ENCODE measurements at places on chromosomes 4 and X.

- DNase-seq: no peak
Measured at GRCh38 chrX:72735561-72735960, 21.5 kb upstream of the PHKA1 start.

- DNase-seq: no peak
Measured at GRCh38 chr4:108586778-108587177, 33.6 kb upstream of the RPL34 start.

DNA sequence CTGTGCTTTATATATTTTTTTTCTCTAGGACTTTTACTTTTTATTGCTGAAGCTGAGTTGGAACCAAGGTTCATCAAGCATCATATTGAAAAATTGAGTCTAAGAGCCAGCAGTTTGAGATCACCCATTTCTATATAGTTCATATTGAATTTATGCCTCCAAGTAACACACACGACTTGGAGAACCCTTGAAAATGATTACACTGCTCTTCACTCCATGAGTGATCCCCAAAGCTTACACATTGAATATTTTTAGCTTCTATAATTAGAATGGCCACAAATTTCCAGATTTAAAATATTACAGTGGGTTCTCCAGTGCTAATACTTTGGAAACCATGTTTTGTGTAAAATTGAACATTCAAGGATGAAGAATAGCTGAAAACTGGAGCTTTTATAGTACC, 144.4 kb upstream of the SLC4A4 start:
- no peak for DNase-seq

DNA sequence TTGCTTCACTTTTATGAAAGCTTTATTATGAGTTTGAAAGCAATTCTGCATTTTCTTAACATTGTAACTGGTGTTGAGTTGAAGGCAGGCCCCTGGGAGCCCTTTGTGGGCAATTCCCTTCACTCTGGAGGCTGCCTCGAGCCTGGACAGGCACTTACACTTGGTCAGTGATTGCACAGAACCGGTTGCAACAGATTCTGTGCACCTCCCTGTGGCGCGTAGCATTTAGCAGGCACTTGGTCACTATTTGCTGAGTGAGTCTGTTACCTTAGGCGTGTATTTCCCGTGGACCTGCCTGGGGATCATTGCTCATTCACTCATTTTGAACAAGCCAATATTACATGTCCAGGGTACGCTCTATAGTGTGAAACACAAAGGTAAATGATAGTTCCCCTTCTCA, 80.4 kb downstream of the PTTG2 start:
- no peak for DNase-seq

DNA sequence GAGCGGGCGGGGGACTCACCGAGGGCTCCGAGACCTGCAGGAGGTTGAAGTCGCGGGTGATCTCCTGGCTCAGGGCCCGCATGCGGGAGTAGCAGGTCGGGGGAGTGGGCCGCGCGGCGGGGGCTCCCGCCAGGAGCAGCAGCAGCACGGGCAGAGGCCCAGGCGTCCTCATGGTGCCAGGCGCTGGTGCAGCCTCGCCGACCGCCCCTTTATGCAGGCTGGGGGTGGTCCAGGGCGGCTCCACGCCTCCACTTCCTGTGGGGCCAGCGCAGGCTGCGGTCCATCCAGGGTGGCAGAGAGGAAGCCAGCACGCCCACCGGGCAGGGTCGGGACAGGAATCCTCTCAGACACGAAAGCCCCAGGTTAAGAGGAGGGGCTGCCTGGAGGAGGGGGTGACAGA, at the start of gene CYTL1:
TSS of gene CYTL1 (minus strand) at position 185 of the 400 bp plus-strand sequence. CDS start at position 172, 13 bp downstream.
- DNase-seq: no peak

DNA sequence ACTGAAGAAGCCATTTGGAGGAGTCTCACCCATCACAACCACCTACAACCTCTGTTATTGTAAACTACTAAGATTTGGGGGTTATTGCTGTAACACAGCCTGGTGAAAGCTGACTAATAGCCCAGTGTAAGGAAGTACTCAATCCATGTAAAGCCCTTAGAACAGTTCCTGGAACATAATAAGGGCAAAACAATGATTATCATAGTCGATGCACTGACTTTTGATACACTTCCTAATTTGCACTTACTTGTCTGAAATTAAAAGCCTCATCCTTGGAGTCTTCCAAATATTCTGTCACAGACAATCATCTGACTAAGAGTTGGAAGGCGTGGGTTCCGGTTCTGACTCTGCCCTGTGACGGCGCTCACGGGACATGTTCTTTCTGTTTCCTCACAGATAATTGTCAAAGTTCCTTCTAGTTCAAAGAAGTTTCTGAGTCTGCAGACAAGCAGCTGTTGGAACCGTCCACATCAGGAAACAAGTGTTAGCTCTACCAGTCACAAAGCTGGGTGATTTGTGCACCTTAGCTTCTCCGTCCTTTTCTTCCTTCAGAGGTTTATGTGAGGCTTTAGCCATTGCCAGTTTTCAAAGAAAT, 33.4 kb upstream of the RASGEF1B start:
- DNase-seq: peak; percentile 76

GRCh38 chr4:52843351-52843750, 18.8 kb upstream of the RASL11B start:
- DNase-seq: no peak

GRCh38 chrX:68853665-68854251, 24.9 kb downstream of the EFNB1 start:
- DNase-seq: no peak

- peak; percentile 90 for DNase-seq
Measured at GRCh38 chr4:38678078-38678477, 14.1 kb downstream of the KLF3 start.

GRCh38 chrX:70336767-70337166, 46.9 kb downstream of the KIF4A start:
- DNase-seq: no peak

- DNase-seq: no peak
Measured at GRCh38 chr4:179399054-179399782, 1957.0 kb upstream of the AGA start.

DNA sequence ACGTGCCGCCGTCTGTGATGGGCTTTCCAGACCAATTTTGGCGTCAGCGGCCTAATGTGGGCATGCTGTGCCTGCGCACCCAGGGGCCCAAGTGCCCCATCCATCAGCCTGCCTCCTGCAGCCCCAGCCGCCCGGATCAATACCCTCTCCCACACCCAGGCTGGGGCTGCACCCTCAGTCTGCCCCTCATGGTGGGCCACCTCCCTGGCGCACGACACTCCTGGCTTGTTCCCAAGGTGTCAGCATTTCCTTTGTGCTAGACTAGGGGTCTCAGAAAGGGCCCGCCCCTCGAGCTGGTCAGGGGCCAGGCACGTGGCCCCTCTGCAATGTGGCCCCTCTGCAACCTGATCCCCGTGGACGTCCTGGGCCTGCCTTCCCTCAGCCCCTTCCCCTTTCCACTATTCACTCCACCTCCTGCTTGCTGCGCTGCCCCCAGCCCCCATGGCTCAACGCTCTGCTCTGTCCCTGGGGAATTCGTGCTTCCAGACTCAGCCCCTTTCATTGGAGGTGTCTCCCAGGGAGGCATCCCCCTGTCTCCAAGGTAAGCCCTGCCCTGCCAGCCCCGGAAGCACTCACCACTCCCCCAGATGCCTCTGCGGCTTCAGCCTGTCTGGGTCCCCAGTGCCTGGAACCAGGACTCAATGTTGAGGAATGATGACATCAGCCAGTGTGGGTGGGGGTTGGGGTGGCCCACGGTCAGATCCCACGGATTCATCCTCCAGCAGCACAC, 130.8 kb downstream of the HMX1 start:
- DNase-seq: no peak

- DNase-seq: peak; percentile 71
Measured at GRCh38 chr4:39353478-39354253, 12.5 kb downstream of the RFC1 start.

DNA sequence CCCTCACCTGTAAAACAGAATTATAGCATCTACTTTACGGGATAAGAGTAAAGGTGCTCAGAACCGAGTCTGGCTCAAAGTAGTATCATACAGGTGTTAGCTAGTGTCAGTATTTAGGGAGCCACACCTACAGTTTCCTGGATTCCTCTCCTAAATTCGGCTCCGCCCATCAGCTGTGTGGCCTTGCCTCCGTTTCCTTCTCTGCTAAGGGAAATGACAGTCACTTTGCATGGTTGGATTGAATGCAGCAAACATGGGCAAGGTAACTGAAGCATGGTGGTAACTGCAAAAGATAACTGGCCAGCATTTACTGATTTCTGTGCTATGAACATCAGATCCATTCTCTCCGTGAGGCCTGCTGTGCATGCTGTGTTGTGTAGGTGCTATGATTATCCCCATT, 2.8 kb downstream of the PPP1R3F start:
- DNase-seq: no peak

GRCh38 chrX:107738768-107739167, 36.8 kb downstream of the TSC22D3 start:
- peak; percentile 70 for DNase-seq

DNA sequence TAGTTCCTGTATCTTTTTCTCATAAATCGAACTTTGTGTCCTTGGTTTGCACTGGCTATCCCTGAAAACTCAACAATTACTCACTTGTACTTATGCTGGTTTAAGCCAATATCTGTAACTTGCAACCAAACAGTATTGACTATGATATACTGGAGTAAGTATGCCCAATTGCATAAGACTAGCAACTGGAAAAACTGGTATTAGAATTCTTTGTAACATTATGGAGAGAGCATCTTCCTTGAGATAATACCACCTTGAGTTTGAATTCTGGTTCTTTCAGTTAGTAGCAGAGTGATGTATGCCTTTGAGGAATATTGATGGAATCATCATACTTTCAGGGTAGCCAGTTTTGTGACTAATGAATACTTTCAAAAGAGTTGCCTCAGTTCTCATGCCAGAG, 28.1 kb downstream of the BMP3 start:
- no peak for DNase-seq

DNA sequence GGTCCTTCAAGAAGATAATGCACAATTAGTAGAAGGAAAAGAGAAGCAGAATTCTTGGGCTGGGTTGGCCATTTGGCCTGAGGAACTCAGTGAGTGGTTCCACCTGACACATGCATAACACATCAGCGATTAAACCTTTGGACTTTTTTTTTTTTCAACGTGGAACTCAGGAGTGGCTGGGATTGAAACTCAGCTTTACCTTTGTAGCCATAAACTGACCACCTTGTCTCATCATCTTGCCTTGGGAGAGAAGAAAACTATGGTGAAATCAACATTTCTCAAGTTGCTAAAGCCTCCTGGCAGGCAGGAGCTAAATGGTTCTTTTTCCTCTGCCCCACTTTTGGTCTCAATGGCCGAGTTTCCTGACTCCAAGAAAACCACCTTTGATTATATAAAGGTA, 16.3 kb downstream of the PTTG2 start:
- DNase-seq: no peak

- no peak for DNase-seq
Measured at GRCh38 chr4:145868637-145869409, 69.8 kb downstream of the ZNF827 start.

DNA sequence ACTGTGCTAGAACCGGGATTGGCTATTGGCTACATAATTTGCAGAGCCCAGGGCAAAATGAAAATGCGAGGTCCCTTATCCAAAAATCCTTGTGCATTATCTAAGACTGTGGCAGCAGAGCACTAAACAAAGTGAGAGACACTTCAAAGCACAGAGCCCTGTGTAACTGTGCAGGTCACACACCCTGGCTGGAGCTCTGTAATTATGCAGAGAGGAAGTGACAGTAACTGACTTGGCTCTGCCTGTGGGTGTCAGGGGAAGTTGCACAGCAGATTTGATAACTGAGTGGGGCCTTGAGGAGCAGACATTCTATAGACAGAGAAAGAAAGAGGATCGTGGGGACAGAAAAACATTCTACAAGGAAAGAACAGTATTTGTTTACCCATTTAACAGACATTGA, 173.5 kb upstream of the FMR1 start:
- no peak for DNase-seq

DNA sequence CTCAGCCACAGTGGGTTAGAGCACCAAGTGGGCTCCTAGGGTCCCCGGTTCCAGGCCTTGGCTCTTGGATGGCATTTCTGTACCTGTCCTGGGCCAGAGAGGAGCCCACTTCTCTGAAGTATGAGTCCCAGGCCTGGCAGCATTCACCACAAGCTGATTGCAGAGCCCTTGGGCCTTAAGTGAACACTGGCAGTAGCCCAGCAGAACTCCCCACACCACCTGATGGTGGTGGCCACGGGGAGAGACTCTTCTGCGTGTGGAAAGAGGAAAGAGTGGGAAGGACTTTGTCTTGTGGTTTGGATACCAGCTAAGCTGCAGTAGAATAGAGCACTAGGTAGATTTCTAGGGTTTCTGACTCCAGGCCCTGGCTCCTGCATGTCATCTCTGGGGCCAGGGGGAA, 104.8 kb downstream of the DLG3 start:
- DNase-seq: no peak

DNA sequence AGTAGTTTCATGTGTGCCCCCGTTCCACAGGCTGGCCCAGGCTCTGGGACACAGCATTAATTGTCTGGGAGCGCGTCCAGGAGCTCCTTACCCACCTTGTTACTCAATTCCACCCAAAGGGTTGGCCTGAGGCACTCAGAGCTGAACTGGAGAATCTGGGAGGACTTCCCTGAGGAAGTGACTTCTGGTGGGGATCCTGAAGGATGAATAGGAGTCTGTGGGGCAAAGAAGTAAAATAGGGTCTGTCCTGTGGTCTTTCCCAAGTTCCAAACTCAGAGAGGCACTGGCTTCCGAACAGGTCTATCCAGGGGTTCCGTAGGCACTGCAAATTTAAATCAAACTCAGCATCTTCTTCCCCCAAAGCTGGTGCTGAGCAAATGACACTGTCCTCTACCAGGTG, 204.3 kb downstream of the AFAP1 start:
- DNase-seq: no peak
